Skin of body (tissue), 3 donors: ENCODE measurements at places on chromosomes 1 and 21.

DNA sequence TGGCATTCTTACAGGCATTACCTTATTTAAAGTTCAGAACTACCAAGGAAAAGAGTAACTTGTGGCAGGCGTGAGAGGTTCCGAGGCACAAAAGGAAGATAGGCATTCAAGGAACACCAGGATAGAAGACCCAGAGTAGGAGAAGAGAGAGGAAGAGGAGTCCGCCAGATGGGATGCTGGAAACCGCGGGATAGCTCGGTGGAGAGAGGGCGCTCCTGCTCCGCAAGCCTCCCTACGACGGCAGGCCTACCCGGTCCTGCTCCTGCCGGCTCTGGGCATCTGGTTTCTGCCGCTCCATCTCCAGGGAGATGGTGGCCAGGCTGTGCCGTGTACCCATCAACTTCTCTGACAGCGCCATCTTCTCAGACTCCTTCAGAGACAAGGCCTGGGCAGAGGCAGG, 5.4 kb upstream of the NBPF1 start:
- no peak for DNase-seq

GRCh38 chr1:8680664-8681650, 136.5 kb downstream of the RERE start:
- no peak for DNase-seq

DNA sequence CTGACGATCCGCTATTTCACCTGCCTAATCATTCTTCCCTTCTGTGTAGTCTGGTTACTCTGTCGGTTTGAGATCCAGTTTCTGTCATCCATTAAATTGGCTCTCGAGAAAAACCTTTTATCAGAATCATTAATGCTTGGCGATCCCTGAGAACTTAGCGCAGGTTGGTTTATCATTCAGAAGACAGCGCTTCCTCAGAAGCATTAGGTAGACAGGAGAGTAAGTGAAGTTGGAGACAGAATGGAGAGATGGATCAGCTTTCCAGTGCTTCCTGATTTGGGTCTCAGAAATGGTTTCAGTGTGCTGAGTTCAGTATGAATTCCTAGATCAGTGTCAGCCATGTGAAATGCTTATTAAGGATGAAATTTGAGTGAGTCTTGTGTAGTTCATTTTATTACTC, 1.3 kb downstream of the USP1 start:
- DNase-seq, result no peak

DNA sequence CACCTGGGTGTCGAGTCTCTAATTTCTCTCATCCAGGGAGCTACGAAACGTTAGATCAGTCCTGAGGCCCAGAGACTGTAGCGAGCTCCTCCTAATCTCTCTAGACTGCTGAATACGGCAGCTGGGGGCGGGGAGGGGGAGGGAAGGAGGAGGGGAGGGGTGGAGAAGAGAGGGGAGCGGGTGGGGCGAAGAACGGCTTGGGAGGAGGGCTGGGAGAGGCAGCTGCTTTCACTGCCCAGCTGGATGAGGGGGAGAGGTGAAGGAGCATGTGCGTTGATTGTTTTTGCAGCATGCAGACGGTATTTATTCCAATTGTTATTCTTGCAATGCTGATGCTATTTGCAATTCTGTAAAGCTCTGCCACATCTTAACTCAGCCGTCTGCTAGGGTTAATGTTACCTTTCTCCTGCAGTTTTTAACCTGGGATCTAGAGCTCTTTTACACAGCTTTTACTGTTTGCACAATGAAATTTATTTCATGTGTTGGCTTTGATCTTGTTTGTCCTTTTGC, 790 bp downstream of the DNAJC6 start:
- peak; percentile 21 for DNase-seq

GRCh38 chr1:78840453-78841271, 165.9 kb downstream of the ADGRL4 start:
- DNase-seq, result peak; percentile 5

DNA sequence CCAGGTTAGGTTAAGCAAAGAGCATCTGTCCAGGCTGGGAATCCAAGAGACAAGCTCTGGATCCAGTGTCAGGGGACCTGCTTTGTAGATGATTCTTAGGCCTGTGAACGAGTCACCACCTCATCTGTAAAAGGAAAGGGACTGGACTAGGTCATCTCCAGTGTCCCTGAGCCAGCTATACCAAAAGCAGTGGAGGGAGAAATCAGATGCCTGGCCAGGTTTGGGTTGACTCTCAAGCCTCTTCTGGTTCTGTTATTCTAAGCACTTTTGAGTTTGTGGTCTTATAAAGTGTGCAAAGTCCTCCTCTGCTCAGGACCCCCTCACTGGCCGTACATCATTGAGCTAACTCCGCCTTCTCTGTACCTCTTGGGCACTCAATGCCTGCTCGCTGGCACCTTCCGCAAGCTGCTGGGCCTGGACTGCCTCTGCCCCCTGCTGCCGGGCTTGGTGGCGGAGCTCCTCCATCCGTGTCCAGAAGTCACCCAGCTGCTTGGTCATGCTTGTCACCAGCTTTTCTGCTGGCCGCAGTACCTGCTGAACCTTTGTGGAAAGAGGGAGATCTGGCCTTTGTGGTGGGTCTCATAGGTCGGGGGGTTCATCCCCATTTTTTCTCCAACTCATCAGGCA, 33.6 kb downstream of the CAMK1G start:
- DNase-seq, result no peak

DNA sequence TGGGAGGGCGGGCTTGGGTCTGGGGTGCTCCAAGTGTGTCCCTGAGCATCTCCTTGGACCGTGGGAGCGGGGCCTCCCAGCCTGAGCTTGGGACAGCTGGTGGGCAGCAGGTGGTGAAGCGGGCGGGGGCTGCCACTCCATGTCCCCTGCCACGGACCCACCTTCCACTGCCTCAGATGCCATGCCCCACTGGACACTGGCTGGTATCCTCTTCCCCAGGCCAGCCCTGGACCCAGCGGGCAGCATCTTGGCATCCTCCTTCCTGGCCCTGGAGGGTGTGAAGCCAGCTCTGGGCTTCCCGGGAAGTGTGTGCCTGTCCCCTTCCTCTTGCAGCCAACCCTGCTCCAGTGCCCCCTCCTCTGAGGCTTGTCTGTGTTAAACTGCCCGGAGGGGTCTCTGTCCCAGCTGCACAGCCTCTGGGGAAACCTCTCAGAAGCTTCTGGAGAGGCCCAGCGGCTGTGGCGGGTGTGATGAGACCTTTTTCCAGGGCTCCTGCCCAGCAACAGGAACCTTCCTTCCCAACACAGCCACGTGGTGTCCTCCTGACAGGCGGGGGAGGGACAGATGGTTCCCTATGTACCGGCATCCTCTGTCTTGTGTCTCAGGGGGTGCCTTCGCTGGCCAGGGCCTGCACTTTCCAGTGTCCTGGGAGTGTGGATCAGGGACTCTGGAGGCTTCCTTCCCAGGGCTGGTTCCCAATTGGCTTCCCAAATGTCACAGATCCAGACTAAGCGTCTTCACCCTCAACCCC, 81.6 kb upstream of the DISP3 start:
- no peak for DNase-seq

DNA sequence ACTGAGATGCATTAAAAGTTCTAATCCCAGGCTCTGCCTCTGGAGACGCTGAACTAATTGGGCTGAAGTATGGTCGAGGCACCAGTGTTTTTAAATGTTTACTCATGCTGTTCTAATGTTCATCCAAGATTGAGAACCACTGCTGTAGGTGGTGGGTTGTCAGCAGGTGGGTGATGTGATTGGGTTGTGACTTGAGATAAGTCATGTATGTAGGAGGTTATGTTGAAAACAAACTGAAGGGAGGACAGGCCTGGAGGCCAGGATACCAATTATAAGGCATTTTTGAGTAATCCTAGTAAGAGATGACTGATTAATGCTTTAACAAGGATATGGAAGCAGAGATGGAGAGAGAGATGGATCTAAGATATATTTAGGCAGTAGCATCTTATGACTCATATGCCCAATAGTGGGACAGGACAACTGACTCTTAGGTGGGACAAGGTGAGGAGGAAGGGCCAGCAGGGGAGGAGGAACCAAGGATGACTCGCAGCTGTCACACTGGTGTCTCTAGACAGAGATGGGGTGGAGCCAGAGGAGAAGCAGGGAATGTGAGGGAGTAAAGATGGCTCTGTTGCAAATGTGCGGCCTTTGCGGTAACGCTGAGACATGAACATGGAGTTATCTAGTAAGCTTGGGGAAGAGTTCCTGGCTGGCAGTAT, 29.3 kb downstream of the RAB4A start:
- no peak for DNase-seq

- DNase-seq, result no peak
Measured at GRCh38 chr1:240107058-240107684, 15.5 kb downstream of the FMN2 start.

- DNase-seq, result no peak
Measured at GRCh38 chr1:47679826-47680225, 242.0 kb downstream of the FOXD2 start.

- DNase-seq, result no peak
Measured at GRCh38 chr1:240031414-240031813, 60.3 kb upstream of the FMN2 start.

GRCh38 chr1:247331172-247331524, 519 bp downstream of the ZNF496 start:
- DNase-seq, result peak; percentile 44

- no peak for DNase-seq
Measured at GRCh38 chr1:160081261-160081936, at the start of gene KCNJ9. TSS of gene KCNJ9 (plus strand) at chr1:160081538. CDS start at chr1:160084031, 2,493 bp downstream.

DNA sequence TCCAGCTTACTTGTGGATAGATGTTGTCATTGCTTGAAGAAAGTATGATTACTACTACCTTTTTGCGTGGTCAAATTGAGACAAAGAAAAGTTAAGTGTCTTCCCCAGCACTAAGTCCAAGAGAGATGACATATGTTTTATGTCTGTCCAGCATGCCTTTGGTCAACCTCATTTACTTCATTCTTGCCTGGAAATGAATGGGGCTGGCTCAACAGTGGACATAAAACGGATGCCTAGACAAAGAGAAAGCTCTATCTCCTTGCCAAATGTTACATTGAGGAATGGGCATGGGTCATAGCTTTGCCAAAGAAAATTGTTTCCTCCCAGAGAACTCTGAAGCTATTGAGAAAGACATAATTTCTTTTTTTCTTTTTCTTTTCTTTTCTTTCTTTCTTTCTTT, 82.4 kb upstream of the PLPPR4 start:
- DNase-seq, result no peak
